ENCODE measurements at places on chromosomes 6 and 20.
A peak's percentile ranks its signal among the peaks of the same experiment; 100 is the strongest.

- no peak for DNase-seq
Measured at GRCh38 chr20:19945732-19946670, 71.2 kb upstream of the NAA20 start.

DNA sequence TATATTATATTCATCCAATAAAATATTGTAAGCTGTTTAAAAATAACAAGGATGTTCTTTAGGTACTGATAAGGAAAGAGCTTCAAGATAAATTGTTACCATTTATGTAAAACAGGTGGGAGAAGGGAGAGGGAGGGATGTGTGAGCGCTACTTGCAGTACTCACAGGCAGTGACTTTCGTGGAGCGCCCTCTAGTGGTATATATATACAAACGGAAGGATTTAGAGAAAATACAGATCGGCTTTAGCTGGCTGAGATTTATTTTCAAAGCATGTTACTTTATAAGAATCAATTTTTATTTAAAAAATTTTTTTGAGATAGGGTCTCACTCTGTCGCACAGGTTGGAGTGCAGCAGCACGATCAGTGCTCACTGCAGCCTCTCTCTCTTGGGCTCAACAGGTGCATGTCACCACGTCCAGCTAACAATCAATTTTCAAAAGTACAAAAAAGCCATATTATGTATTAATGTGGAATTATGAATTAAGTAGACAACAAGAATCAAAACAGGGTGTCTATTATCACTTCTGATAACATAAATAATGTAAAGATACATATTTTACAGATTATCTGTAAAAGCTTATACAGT, 3.3 kb upstream of the MOG start:
- DNase-seq, result peak; percentile 81

DNA sequence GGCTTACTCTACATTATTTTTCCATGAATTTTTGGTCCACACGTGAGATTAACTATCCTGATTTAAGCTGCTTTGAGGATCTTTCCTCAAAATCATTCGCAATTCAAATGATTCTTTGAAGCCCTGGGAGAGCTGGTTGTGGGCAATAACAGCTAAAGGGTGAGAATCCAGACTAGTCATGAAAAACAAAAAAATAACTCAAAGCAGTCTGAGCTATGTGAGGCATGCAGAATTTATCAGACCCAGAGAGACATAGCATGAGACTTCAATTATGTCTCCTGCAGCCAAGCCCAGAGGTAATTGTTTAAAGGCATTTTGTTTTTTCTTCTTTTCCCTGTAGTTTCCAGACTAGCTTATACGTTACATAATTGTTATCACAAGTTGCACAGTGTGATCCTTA, 517.3 kb upstream of the PTCHD4 start:
- DNase-seq, result no peak

DNA sequence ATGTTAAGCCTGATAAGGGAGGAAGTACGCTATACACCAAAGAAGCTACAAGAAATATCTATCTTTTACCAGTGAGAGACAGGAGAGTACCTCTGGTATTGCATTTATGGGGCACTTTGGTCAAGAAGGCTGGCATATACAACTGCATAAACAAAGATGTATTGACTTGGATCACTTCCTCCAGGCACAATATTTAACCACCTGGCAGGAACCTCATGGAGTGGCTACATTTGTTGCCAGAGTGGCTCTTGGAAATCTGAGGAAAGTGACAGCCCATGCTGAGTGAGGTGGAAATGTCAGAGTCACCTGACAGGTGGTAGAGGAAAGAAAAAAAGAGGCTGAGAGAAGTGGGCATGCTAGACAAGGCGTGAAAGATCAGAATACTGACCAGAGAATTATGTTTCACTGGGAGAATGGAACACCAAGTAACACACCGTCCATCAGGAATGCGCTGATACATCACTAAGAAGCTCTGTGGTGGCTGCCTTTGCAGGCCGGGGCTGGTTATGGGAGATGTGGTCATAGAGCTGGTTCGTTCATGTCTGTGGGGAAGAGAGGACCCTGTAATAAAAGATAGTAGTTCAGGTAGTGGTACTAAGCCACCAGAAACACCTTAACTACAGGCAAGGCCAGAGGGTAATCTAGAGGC, 61.4 kb upstream of the UFL1 start:
- no peak for DNase-seq

GRCh38 chr6:49698478-49698877, 14.9 kb downstream of the CRISP2 start:
- DNase-seq, result no peak

- DNase-seq, result no peak
Measured at GRCh38 chr6:105952772-105953690, 133.1 kb upstream of the PRDM1 start.

DNA sequence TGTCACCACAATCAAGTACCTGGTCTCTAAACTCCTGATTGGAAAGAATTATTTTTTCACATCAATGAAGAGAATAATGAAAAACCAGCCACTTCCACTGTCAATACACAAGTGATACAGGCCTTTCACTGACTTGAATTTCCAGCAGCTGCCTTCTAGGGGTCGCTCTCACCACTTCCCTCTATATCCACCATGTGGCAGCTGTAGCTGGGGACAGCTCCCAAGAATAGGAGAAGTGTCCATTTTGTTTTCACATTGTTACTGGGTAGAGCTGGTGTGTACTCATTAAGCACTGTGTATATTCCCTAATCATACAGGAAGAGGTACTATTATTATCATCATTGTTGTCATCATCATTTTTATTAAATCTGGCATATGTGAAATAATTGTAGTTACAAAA, 438.4 kb upstream of the SPTLC3 start:
- DNase-seq, result peak; percentile 44

DNA sequence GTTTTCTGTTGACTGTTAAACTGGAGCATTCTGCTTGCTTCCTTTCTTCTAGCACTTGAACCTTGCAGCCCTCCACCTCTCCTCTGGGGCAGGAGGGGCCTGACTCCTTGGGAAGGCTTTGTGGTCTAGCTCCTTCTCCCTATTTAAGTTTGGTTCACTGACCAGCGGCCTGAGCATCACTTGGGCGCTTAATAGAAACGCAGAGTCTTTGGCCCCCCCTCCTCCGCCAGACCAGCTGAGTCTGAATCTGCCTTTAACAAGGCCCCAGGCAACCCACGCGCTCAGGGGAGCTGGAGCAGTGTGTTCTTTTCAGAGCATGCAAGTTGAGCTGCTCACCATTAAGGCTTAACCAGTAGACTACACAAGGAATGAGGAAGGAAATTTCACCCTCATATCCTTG, 225.7 kb downstream of the NRN1 start:
- DNase-seq, result no peak

GRCh38 chr6:85406641-85407075, 43.2 kb upstream of the NT5E start:
- no peak for DNase-seq

GRCh38 chr20:25318471-25319240, 70.8 kb downstream of the PYGB start:
- peak; percentile 77 for DNase-seq

GRCh38 chr6:143233554-143234285, 173.0 kb downstream of the AIG1 start:
- DNase-seq, result no peak

GRCh38 chr6:166078294-166078693, 89.4 kb downstream of the TBXT start:
- DNase-seq, result no peak

- DNase-seq, result no peak
Measured at GRCh38 chr20:22908944-22909343, 126.2 kb upstream of the SSTR4 start.

DNA sequence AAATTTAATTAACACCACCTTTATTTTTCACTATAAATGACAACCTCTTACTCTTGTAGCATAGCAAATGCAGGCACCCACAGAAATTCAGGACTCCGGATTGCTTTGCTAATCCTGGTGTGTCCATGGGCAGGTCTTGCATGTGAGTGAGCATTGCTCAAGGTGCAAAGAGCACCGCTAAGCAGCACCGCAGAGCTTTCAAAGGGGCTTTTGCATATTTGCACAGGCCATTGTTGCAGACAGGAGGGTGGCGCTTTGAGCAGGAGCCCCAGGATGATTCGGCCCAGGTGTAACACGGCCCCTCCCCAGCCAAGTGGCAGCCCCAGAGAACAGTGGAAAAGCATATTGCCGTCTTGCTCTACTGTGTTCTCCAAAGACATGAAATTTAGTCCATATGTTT, 293.2 kb downstream of the NRN1 start:
- no peak for DNase-seq

DNA sequence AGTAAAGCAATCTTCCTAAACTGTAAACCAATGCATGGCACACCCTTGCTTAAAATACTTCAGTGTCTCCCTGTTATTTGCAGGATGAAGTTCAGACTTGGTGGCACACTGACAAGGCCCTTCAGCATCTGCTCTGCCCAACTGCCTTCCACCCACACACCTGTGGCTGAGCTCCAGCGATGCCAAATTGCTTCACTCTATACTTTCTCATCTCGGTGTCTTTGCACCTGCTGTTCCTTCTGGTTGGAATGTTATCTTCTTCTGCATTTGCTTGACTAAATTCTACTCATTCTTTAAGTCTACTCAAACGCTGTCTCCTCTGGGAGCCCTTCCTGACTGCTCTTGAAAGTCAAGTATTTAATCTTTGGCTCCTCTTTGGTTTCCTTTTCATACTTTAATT, 100.1 kb upstream of the SUPT3H start:
- DNase-seq, result no peak

DNA sequence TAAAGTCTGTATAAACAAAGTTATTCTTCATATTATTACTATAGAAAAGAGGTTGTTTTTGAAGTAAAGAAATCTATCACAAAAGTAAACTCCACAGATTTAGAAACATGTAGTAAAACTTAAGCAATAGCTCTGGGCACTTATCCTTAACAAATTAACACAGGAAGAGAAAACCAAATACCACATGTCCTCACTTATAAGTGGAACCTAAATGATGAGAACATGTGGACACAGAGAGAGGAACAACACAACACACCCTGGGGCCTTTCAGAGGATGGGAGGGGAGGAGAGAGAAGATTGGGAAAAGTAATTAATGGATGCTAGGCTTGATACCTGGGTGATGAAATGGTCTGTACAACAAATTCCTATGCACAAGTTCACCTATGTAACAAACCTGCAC, 57.2 kb downstream of the C6orf58 start:
- no peak for DNase-seq

DNA sequence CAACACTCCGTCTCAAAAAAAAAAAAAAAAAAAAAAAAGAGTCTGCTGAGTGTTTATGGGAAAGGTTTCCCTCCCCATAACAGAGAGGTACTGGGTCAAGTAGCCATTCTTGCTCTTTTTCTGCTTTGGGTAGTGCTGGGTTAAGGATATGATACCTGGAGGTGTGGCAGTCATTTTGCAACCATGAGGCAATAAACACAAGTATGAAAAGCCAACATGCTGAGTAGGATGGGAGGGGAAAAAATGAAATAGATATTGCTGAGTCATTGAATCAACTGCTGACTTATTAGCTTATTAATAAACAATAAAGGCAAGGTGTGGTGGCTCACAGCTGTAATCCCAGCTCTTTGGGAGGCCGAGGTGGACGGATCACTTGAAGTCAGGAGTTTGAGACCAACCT, 2.3 kb upstream of the TOMM34 start:
- DNase-seq, result no peak

DNA sequence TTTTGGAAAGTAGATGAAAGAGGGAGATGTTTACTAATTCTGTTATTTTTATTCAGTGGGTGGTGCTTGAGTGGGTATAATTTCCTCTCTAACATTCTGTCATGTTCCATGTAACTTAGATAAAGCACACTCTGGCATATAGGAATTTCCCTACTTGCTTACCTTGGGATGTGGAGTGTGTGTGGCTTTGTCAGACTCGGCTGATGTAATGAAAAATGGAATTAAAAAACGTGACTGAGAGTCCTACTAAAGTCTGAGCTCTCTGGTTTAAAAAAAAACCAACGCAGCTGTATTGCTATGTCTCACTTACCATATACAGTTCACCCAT, 98.3 kb downstream of the JARID2 start:
- DNase-seq, result no peak

DNA sequence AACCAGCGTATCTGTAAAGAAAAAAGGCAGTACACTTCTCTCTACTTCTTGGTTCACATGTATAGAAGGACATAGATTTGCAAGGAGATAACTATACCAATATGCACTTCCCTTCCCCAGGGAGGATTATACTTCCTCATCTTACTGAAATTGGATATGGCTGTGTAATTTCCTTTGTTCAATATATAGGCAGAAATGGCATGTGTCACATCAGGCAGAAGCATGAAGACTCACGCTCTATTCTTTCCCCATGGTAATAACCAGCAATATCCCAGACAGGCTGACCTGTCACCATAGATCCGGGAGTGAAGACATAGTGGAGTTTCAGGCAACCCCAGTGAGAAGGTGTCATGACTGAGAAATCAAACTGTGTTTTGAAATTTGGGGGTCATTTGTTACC, 518.3 kb downstream of the KIF16B start:
- DNase-seq, result no peak

- no peak for DNase-seq
Measured at GRCh38 chr6:3929281-3929798, 80.2 kb downstream of the FAM50B start.

DNA sequence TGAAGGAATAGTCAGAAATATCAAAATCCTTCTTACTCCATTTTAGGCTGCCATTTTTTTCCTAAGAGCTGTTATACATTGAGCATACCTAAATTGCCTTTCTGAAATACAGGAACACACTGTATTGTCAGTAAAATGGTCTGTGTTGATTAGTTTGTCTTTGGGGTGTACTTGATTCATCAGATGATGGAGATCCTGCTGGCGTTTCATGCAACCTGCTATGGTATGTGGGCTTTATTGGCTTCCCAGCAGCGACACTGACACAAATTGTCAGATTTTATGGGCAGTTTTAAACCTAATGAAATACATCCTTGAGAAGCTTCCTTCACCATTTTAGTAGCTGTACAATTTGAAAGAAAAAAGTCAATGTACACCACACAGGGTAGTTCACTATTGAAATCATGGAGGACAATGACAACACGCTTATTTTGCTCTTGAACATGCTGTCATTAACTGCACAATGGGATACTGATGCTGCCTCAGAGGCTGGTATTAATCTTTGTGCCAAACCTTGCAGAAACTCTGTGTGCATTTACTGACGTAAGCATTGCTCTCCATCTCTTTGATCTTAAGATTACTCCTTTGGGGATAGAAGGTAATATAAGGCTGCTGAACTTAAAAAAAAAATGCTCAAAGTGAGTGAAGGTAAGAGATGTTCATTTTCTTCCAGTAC, 124.9 kb downstream of the LAMA2 start:
- DNase-seq, result no peak

GRCh38 chr6:63941747-63942470, 306.3 kb downstream of the PHF3 start:
- no peak for DNase-seq

- DNase-seq, result no peak
Measured at GRCh38 chr20:2300002-2300401, 4.2 kb downstream of the TGM3 start.

All from NAMALWA (cell line).